ENCODE measurements at places on chromosomes 3 and 15. TPM values are rescaled to one million over a fixed set of nuclear protein-coding genes. Genes with fewer than 3 reads are reported as not detected.

The SPINK8 gene
- not detected for total RNA-seq

The SERPINI2 gene
- 376 TPM for total RNA-seq

The SLC25A36 gene
- 44.9 TPM for total RNA-seq

The SHC4 gene
- not detected for total RNA-seq

The FAM107A gene
- 1.7 TPM for total RNA-seq

The IL5RA gene
- not detected for total RNA-seq

The TRIM59 gene
- total RNA-seq, result 0.95 TPM

The TM4SF1 gene
- 55.7 TPM for total RNA-seq

- H3K27ac ChIP-seq, result no peak overlapping the region
- no peak overlapping the region for H3K4me3 ChIP-seq
- H3K27me3 ChIP-seq, result no peaks in the 10 kb centered on the region
- H3K4me1 ChIP-seq, result no peaks in the 10 kb centered on the region
These were observed 244.3 kb upstream of the SLCO3A1 start for GRCh38 chr15:91609231-91609630.

GRCh38 chr3:185316740-185317412 lies 46.1 kb upstream of the MAP3K13 start:
- H3K27me3 ChIP-seq, result no peaks in the 10 kb centered on the region
- no peaks in the 10 kb centered on the region for H3K36me3 ChIP-seq
- no peak for DNase-seq
- peak overlapping the region; percentile 89 for H3K27ac ChIP-seq

DNA sequence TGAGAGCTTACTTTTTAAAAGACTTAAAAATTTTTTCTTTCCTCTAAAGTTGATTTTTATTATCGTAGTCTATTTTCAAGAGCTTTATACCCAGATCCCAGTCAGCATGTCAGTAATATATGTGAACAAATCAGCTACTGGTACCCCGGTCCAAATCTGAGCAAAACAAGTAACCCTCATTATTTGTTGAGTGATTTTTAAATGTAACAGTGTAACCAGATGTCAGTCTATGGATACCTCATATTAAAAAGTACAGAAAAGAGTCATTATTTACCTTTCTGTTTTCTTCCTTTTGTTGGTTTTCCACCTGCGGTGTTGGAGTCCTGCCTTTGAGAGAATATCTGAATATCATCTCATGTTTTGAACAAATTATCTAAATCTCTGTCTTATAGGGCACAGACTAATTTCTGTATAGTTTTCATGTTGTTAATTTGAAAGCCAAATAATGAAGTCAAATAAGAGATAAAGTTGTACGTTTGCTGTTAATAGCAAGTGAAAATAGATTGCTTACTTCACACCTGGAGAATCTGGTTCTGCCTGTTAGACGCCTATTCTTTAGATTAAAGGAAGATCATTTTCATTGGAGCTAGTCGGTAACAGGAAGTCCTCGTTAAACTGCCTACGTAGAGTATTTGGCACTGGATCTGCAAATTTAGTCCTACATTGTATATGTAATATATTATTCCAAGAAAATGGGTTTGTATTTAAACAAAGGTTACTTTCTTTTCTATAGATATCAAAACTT lies at the start of gene STX19:
STX19 (minus strand) TSS at position 505 of the 745 bp plus-strand sequence. CDS start 13,328 bp downstream, outside the sequence.
- H3K36me3 ChIP-seq, result no peaks in the 10 kb centered on the region
- H3K4me3 ChIP-seq, result peak within 1 kb of the TSS; percentile 35
- peaks cover 21% of the 10 kb centered on the region for H3K4me1 ChIP-seq
- H3K27me3 ChIP-seq, result no peaks in the 10 kb centered on the region
- DNase-seq, result peak; percentile 49

GRCh38 chr3:24401090-24401810 lies 93.4 kb downstream of the THRB start:
- H3K4me3 ChIP-seq, result no peak overlapping the region
- H3K36me3 ChIP-seq, result no peaks in the 10 kb centered on the region
- no peak for DNase-seq
- H3K27ac ChIP-seq, result no peak overlapping the region

DNA sequence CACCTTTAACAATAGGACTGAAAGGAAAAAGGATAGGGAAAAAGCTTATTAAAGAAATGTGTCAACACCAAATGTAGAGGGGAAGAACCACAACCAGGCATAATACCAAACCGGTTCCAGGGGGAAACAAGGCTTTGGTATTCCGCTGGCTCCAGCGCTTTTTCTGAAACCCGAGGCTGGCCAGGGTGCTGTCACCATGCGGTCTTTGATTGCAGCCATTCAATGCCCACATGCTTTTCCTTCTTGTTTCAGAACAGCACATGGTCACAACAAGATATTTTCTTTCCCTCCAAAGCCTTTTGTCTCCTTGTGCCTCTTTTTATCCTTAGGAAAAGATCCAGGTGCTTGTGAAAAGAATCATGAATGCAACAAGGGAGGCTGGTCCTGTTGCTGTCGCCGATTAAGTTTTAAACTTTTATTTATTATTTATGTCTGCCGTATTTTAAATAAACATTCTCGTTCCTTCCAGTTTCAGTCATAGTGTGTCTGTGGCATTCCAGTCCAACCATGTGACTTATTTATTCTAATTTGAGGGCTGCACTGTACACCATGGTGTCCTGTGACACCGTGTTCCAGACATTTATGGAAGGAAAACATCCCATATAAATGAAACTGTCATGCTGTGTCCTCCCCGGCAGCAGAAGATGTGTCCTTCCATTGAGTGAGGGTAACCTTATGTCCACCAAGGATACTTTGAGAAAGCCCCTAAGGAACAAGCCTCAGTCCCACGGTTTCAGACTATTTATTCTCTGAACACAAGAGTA lies 41.1 kb downstream of the CCK start:
- no peak overlapping the region for H3K4me3 ChIP-seq
- DNase-seq, result no peak
- no peaks in the 10 kb centered on the region for H3K36me3 ChIP-seq
- H3K27me3 ChIP-seq, result no peaks in the 10 kb centered on the region
- H3K27ac ChIP-seq, result no peak overlapping the region
- H3K4me1 ChIP-seq, result no peaks in the 10 kb centered on the region

DNA sequence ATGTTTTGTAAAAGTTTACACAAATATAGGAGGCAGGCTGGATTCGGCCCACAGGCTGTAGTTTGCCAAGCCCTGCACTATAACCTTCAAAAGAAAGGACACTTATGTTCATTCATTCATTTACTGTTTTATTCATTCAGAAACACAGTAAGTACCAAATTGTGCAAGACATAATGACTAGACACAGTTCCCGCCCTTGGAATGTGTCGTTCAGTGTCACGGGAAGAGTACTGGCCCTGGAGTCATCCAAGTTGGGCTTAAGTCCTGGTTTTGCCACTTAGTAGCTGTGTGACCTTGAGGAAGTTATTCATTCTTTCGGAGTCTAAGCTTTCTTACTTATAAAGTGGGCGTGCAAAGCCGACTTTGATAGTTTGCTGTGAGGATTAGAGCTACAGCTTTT lies 22.0 kb downstream of the COLQ start:
- no peak overlapping the region for H3K27ac ChIP-seq
- H3K36me3 ChIP-seq, result no peaks in the 10 kb centered on the region
- no peak overlapping the region for H3K4me3 ChIP-seq
- no peak for DNase-seq

DNA sequence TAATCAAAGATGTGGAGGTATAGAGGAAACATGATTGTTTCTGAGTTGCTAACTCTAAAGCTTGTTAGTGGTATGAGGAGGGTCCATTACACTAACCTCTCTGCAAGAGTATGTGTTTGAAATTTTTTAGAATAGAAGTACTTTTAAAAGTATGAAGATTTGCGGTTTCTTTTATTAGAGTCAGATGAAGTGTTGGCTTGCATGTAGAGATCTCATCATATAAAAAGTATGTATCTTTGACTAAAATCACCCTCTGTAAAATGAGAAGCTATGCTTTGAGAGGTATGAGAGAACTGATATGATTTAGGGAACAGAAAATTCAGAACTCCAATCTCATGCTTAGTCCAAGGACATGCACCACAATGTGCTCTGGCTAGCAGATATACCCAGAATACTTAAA lies 140.4 kb upstream of the MBNL1 start:
- no peak overlapping the region for H3K27ac ChIP-seq
- no peak for DNase-seq
- no peak overlapping the region for H3K4me3 ChIP-seq

GRCh38 chr3:133457025-133457424 lies 57.2 kb downstream of the BFSP2 start:
- no peak overlapping the region for H3K27ac ChIP-seq
- H3K36me3 ChIP-seq, result no peaks in the 10 kb centered on the region
- DNase-seq, result no peak
- H3K4me1 ChIP-seq, result no peaks in the 10 kb centered on the region
